Cardiac muscle cell (in vitro differentiated cells and primary cell): ENCODE measurements at places on chromosomes 11 and 22. TPM values are rescaled to one million over a fixed set of nuclear protein-coding genes. Genes with fewer than 3 reads are reported as not detected.

CASP5 gene
- total RNA-seq: not detected in 2 replicates

CARD16 gene
- not detected in 2 replicates for total RNA-seq

- DNase-seq: peak; percentile 49
These were observed 1.3 kb upstream of the BBS1 start for GRCh38 chr11:66509131-66509561.

GRCh38 chr11:75505916-75506692, 19.6 kb downstream of the GDPD5 start:
- peak; percentile 75 for DNase-seq

DNA sequence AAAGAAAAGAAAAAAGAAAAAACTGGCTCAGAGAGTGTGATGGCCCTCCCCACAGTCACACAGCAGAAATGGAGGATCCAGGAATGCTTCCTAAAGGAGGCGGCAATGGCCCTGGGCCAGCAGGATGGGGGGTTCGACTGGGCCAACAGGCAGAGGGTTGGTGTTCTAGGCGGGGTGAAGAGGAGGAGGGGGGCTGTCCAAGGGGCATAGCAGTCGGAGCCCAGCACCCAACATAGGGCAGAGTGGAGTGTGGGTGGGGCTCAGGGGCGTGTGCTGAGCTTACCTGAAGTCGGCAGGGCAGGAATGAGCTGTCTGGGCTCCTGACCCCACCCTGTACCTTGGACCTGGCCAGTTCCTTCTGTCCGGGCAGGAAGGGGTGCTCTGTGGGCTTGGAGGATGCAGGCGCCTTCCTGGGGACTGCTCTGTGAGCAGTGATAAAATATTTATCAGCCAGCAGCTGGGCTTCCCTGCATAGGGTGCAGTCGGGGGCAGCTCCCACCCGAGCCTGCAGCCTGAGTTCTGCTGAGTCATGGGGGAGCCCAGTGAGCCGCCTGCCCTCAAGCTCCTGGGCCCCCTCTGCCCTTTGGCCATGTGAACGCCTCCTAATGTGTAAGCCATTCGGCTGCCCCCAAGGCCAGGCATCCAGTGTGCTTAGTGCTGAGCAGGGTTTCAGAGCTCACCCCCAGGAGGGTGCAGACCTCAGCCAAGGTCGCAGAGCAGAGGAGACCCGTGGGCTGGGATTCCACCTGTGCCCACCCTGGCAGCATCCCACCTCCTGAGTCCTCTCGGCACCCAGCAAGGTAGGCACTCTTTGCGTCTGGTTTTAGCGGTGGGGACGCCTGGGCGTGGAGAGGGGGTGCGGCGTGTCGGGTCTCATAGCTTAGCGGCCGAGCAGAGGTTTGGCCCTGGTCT, 25.3 kb upstream of the PRR5 start:
- peak; percentile 18 for DNase-seq

DNA sequence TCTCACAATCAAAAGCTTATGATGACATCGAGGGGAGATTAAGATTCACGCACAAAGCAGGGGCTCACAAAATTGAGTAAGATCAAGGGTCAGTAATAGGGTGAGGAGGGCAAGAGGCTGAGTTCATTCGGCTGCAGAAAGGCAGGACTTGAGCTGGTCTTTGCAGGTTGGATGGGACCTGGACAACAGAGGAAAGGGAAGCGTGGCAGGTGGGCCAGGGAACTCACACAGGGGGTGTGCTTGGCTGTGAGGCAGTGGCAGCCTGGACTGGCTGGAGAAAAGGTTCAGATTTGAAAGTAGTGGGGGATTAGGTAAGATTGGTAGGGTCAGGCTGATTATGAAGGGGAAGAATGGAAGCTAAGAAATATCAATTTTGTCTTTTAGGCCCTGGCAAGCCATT, 161.6 kb downstream of the PKNOX2 start:
- no peak for DNase-seq

DNA sequence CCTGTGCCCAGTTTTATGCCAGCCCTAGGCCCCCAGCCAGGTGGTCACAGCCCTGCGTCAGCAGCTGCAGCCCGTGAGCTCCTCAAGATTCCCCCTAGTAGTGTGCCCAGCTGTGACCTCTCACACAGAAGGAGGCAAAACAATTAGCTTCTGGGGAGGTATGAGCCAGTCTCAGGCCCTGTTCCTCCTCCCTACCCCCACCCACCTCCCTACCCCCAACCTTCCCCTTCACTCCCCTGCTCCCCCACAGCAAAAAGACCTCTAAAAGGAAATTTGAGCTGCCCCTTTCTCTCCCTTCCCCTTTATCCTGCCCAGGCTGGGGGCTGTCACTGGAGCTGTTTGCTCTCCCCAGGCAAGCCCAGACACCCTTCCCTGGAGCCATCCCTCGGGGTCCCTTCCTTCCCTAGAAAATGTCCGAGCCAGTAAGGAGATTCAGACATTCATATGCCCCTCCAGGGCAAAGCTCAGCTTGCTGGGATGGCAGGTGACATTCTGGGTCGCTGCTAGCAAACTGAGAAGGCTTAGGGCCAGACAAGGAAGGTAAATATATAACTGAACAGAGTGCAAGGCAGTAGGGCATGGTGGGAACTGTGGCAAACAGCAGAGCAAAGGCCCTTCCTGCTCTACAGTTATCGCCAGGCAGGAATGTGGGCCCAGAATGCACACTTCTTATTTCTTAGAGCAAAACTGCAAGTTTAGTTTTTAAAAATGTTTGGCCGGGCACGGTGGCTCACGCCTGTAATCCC, 300.2 kb downstream of the MN1 start:
- DNase-seq: no peak

- DNase-seq: no peak
These were observed 284.8 kb downstream of the TMEM135 start for GRCh38 chr11:87322568-87322967.

DNA sequence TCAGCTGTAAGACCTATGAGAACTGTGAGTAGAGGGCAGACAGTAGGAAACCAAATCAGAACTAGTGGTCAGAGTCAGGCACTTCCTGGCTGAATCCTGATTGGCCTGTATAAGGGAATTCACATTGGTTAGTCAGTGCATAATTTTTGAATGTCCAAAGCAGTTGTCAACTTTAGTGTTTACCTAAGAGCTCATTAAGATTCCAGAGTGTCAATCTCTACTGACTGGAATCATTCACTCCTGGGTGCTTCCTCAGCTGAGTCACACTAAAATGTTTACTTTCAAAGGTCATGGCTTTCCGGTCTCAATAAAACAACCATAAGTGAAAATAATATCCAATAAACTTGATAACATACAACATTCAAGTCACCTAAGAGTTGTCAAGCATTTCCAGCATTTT, 306.1 kb downstream of the C11orf87 start:
- DNase-seq: no peak

DNA sequence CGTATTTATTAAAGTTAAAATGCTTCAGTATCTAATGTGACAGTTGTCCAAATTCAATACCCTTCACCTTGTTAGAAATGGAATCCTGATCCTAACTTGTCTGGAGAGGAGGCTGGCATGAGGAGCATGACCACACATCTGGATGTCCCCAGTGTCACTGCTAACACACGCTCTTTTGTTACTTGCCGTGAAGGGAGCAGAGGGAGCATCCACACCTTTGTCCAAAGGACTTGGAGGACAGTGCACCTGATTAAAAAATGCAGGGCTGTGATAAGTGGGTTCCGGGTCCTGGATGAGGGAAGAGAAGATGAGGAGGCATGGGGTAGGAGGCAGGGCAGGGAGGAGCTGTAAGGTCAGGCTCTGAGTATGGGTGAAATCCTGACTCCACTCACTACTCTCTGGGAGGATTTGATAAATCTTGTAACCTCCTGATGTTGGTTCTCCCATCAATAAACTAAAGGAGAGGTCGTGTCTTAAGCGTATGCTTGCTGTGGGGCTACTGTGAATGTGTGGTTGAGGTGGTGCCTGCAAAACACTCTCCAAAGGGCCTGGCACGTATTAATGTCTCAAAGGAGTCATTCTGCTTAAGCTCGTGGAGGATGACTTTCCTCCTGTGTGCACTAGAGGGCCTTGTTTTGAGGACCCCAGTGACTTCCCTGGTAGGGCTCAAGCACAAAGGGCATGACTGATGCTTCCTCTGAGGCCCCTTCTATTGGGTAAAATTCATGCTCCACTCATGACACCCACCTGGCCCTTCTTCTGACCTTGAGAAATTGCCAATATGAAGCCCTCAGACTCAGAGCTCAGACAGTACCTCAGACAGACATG, 16.8 kb upstream of the IGLL5 start:
- no peak for DNase-seq

DNA sequence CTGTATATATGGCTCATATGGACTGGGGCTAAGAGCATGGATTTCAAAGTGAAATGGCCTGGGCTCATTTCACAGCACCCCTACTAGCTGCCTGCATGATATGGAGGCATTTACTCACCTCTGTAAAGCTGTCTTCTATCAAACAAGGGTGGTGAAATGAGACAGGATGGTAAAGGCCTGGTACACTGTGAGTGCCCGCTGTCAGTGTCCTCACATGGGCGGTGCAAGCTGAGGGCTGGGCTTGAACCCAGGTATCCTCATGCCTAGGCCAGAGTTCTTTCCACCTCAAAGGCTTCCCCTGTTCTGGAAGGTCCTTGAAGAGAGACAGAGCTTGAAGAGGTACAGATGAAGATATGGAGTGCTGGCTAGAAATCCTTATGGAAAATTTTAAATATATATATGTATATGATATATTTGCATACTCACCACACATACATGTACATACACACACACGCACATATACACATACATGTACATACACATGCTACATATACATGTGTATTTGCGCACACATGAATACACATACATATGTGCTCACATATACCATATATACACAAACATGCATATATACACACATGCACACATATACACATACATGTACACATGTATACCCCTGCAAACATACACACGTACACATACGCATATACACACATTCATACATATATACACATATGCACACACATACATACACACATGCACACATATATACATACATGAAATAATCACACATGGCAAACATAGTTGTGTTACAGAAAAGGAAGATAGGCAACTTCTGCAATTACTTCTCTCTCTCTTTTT, 44.7 kb downstream of the MICAL2 start:
- no peak for DNase-seq
